Lung microvascular endothelial cell (primary cell): ENCODE measurements at places on chromosomes 1 and 21. TPM values are rescaled to one million over a fixed set of nuclear protein-coding genes. Genes with fewer than 3 reads are reported as not detected.

DNA sequence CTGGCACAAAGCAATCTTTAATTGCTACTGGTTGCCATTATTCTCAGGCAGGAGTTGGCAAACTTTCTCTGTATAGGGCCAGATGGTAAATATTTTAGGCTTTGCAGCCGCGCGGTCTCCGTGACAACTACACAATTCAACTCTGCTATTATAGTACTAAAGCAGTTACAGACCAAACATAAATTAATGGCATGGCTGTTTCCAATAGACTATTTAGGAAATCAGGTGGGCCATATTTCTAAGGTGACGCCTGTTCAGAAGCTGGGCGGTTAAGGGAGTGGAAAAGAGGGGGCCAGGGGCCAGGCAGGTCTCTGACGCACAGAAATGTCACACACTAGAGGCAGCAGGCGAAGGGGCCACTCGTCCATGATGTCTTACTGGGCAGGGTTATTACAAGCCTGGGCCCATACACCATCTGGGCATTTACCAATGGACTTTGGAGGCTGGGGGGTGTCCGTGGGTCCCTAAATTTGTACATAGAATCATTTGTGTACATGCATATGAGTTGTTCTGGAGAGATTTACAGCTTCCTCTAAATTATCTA is 80.1 kb downstream of the STUM start:
- no peak for DNase-seq

DNA sequence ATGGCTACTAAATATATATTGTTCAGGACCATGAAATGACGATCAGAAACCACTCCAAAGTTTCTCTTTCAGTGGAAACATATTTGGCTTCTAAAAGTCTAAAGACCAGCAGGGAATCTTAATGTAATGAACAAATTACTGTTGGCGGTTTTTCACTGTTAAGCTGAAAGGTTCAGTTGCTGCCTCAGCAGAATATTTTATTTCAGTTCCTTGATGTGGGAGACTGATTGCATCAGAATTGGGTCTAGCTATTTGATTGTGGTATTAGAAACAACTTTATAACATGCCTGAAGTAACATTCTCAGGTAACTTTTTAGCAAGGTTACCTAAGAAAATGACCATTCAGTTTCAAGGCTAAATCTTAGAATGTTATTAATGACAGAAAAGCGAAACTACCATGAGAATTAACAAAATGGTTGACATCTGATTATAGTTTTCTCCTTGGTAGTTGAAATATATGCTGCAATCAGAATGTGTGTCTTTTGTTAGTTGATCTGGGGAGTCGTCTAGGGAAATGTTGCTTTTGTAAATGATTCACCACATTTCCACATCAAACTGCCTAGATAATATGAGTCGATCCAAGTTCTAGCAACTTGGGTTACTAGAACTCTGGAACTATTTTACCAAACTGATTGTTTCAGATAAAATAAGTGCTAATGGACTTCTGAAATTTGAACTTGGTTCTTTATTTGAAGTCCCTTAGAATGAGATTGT is 200.4 kb downstream of the HMCN1 start:
- DNase-seq, result no peak

The RYR2 gene
- total RNA-seq, result under 0.01 and 0.22 TPM in 2 replicates

DNA sequence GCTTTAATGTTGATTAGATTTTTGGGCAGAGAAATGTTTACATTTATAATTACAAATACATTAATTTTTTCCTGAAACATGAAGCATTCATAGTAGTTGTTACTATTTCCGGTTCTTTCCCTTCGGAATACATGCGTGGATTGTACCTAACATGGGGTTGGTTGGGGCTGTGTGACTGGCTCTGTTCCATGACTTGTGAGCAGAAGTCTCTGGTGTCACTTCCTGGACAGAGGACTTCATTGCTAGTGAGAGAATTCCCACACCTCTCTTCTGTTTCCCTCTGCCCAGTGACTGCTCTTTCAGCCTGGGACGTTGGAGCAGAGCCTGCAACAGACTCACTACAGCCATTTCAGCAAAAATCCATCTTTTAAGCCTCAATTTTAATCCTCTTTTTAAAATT is 231.4 kb downstream of the GRIK1 start:
- DNase-seq, result no peak

DNA sequence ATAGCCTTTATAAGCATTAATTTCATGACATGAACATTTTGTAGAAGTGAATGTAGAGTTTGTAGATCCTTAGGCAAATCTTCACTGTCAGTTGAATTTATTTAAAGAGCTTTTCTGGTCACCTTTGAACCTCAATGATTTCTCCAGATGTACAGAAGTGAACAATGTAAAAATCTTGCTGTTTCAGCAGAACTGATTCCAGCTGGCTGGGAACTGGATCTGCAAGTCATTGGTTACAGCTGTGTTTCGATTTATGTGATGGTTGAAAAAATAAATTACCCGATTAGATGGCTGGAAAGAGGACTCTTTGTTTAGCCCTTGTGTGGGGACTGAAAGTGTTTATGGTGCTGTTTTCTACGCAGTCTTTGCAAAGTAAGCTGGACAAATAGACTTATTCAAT is 849.8 kb downstream of the USP25 start:
- no peak for DNase-seq

The FAM177B gene
- not detected in 2 replicates for total RNA-seq

DNA sequence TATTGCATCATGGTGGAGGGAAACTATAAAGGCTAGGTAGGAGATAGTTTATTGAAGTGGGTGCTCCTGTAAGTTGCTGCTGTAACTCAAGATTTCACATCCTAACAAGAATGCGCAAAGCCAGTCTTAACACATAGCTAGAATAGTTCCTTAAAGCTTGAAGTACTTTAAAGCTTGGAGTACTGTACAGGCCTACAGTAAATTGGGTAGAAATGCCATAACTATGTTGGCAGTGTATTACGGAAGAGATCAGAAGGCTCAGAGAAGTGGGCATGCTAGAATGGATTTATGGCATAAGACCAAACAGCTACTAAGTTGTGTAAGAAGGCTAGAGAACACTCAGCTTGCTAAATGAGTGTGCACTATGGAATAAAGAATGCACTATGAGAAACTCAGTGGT is 44.5 kb downstream of the DMRTA2 start:
- no peak for DNase-seq

The HTR6 gene
- not detected in 2 replicates for total RNA-seq

GRCh38 chr1:67211589-67212563 is 45.6 kb downstream of the IL23R start:
- peak; percentile 45 for DNase-seq
